Ascending aorta (tissue), 2 donors: ENCODE measurements at places on chromosomes 7 and 10. TPM values are rescaled to one million over a fixed set of nuclear protein-coding genes. Genes with fewer than 3 reads are reported as not detected.

GRCh38 chr10:53690524-53691240 lies 918.1 kb upstream of the MBL2 start:
- no peak for DNase-seq

Gene GNB2
- total RNA-seq = 500 TPM

DNA sequence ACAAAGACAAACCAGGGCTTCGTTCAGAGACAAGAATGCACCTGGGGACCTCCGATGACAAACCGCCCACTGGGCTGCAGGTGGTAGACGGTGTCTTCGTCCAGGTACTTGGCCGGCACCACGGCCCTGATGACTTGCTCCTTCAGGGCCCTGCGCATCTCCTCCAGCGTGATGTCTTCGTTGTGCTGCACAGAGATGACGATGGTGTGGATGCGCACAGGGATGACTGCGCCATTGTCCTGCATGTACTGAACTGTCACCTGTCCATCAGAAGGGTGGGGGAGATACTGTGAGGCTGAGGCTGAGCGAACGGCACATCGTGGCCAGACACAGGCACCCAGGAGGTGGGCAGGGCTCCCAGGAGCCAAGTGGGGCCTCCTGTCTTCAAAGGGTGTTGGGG lies 13.1 kb downstream of the MAT1A start:
- no peak for DNase-seq

Gene CNPY1
- total RNA-seq = not detected

- DNase-seq = no peak
These were observed 426.4 kb upstream of the ZMIZ1 start for GRCh38 chr10:78642269-78642816.

GRCh38 chr10:97612386-97612785 lies 20.9 kb downstream of the MORN4 start:
- no peak for DNase-seq

Gene CUZD1
- not detected for total RNA-seq

GRCh38 chr10:108662975-108663374 lies 1260.3 kb downstream of the XPNPEP1 start:
- no peak for DNase-seq

Gene ATOH7
- not detected for total RNA-seq

DNA sequence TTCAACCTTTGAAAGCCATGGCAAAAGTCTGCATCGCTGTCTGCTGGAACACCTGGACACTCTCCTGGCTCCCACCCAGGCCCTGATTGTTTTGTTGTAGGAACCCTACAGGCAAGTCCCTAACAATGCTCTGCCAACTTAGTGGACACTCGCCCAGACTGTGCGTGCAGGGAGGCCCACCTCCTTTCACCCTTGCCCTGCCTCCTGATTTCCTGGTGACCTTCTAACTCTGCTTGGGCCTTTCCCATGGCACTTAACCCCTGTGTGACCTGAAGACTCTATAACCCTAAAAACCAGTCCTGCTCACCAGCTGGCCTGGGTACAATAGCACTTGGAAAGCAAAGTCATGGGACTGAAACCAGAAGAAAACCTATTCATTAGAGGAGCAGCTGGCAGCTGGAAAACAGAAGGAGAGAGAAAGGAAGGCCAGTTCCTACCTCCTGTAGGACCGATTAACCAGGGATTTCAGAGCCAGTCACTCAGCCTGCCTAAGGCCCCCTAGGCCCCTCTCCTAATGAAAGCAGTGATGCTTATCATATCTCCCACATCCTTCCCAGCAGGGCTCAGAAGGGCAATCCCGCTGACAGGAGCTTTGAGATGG lies 82.7 kb upstream of the KMT2E start:
- no peak for DNase-seq

Gene HTRA1
- 112 TPM for total RNA-seq

Gene OR6V1
- not detected for total RNA-seq

DNA sequence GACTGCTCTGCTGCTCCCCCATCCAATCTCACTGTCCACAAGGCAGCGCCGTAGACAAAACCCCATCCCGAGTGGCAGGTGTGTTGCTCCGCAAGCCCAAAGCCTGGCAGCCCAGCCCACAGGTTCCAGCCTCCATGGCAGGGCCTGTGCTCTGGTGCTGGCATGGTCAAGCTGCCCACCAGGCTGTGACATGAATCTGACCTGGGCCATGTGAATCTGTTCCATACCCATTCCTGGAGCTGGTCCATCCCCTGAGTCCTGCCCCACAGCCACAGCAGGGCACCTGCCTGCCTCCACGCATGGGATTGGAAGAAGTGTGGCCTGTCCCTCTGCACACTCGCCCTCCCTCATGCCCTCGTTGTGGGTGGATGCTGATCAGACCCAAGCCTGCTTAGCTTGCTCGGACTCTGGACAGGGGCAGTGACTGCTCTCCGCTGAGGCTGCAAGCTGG lies 128.8 kb downstream of the PTPN20 start:
- no peak for DNase-seq

Gene TMEM139
- 11.5 TPM for total RNA-seq

Gene PTF1A
- total RNA-seq = not detected

GRCh38 chr7:136925556-136925955 lies 57.1 kb downstream of the CHRM2 start:
- DNase-seq = no peak

Gene HYCC1
- total RNA-seq = 10.9 TPM

DNA sequence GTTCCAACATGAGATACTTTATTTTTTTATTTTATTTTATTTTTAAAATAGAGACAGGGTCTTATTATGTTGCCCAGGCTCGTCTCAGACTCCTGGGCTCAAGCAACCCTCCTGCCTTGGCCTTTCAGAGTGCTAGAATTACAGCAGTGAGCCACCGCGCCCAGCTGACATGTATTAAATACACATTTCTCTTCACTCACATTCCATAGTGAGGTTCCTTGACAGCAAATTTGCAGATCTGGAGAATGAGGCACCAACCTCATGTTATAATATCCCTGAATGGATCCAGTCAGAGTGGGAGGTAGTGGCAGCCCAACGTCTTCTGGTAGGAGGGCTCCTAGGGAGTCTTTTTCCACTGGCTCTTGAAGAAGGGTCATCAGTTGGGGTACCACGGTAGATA lies 46.1 kb downstream of the OGDH start:
- DNase-seq = no peak

DNA sequence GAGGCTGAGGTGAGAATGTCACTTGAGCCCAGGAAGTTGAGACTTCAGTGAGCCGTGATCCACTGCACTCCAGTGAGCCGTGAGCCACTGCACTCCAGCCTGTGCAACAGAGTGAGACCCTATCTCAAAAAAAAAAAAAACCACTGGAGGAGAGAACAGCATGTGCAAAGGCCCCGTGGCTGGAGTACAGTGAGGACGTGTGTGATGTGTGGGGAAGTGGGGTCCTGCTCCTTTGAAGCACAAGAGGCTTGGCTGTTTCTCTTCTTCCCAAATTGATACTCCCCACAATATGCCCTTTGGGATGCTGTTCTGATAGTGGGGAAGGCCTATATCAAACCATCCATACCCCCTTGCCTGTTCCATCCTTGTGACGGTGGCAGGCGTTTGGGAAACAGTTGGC lies 68.2 kb downstream of the C10orf105 start:
- no peak for DNase-seq

Gene MYH16
- total RNA-seq = not detected

Gene LBX1
- not detected for total RNA-seq

GRCh38 chr10:12042409-12042796 lies 206 bp downstream of the UPF2 start:
- no peak for DNase-seq

Gene CPA4
- not detected for total RNA-seq

DNA sequence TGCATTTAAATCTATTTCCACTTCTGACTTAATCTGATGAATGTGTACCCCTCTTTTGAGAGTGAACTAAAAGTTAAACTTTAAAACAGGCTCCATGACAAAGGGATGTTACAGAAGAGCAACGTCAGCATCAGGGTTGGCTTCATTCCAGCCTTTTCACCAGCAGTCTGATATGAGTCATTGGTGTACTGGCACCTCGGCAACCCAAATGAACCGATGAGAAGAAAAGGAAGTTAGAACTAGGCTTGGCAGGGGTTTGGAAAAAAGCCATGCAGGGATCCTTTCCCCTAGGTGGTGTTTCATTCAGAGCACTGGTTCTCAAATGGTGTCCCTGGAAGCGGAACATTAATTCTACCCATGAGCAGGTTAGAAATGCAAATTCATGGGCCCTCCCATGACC lies 53.6 kb downstream of the SEC61G start:
- DNase-seq = no peak

Gene ZNF804B
- total RNA-seq = not detected

Gene NDUFB8
- total RNA-seq = 71.1 TPM

Gene UNCX
- total RNA-seq = not detected

Gene CALHM1
- total RNA-seq = not detected

Gene CCL26
- total RNA-seq = not detected
